ENCODE measurements at places on chromosomes 6 and 20.
A peak's percentile ranks its signal among the peaks of the same experiment; 100 is the strongest.

DNA sequence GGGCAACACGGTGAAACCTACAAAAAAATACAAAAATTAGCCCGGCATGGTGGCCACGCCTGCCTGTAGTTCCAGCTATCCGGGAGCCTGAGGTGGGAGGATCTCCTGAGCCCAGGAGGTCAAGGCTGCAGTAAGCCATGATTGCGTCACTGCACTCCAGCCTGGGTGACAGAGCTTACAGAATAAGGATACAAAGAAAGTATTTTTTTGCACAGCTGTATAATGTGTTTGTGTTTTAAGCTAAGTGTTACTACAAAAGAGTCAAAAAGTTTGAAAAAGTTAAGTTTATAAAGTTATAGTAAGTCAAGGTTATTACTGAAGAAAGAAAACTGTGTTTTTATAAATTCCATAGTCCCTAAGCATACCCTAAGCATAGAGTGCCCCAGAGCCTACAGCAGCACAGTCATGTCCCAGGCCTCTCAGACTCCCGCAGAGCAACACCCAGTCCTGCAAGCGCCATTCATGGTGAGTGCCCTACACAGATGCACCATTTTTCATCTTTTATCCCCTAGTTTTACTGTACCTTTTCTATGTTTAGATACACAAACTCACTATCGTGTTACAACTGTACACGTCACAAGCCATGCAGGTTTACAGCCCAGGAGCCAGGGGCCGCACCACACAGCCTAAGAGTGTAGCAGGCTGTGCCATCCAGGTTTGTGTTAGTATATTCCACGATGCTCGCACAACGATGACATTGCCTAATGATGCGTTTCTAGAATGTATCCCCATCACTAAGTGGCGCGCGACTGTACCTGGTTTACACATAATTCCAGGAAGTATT, 22.4 kb downstream of the TAF4 start:
- no peak for DNase-seq

DNA sequence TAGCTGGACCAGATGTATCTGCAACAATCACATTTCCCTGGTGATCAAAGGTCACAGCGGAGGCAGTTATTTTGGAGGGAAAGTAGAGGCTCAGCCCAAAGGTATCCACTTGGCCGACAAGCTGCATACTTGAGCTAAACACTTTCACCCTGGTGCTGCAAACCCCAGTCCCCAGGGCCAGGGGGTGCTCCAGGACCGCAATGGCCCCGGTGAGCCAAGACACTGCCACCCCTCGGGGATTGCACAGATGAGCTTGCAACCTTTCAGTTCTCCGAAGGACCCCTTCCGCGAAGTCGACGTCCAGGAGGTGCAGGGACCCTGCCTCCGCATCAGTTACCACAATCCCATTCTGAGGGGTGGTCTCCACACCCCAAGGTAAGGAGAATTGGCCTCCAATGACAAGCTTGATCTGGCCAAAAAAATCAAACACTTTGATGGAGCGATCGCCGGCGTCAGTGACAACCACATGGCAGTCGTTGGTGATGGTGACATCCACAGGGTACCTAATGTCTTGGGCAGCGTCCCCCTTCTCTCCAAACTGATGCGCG, 823 bp downstream of the NHLRC1 start:
- no peak for DNase-seq

DNA sequence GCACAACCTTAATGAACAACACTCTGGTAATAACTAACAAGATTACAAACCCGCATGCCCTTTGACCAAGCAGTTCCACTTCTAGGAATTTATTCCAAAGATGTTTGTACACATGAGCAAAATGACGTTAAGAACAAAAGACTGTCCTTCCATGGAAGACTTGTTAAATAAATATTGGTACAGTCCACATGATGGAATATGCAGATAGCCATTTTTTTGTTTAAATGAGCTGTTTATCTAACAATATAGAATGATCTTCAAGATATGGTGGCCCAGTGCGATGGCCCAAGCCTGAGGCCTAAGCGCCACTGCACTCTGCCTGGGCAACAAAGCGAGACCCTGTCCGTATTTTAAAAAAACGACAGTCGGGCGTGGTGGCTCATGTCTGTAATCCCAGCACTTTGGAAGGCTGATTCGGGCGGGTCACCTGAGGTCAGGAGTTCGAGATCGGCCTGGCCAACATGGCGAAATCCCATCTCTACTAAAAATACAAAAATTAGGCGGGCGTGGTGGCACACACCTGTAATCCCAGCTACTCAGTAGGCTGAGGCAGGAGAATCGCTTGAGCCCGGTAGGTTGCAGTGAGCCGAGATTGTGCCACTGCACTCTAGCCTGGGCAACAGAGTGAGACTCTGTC, 7.4 kb upstream of the AHCY start:
- DNase-seq: no peak

- DNase-seq: no peak
Observed at GRCh38 chr20:49447946-49448809, 34.3 kb downstream of the KCNB1 start.

DNA sequence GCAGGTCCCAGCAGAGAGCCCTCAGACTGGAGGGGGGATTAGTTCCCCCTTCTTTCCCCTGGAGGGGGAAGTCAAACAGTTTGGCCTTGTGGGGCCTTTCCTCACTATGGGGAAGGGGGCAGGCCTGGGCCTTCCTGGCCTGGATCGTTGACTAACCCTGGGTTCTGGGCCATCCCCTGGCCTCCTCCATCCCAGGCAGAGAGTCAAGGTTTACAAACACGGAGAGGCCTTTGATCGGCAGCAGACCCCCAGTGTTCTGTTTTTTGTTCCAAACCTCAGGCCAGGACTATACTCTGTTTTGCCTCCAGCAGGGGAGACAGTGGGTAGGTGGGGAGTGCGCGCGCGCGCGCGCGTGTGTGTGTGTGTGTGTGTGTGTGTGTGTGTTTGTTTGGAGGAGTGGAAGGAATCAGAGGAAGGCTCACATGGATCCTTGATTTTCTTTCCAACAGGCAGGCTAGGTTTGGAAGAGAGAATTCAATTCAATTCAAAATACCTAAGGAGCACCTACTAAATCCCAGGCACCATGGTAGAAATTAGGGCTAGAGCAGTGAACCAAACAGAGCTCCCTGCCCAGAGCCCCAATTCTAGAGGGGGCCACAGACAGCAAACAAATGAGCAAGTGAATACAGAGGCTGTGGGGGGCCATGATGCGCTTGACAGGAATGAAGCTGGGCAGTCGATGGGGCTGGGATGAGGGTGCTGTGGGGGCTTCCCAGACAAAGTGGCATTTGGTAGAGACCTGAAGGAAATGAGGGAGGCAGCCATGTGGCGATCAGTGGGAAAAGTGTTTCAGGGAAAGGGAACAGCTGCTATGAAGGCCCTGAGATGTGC, 14.8 kb downstream of the TP53RK start:
- no peak for DNase-seq

DNA sequence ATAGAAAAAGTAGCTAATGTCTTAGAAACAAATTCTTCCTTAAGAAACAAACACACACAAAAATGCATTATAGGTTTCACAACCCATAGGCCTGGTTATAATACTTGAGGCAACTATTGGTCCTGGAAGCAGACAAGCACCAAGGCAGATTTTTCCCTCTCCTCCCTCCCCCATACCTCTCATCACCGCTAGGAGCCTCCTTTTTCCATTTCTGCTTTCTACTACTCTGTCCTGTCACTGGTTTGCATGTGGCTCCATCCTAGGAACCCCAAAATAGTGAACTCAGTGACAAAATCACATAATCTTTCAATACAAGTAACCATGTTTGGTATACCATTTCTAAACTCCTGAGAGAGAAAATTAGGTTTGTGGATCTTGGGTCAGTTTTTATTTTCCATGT, 66.1 kb downstream of the HMGCLL1 start:
- DNase-seq: no peak

- peak; percentile 95 for DNase-seq
Observed at GRCh38 chr6:11277275-11278206, 45.1 kb upstream of the NEDD9 start.

GRCh38 chr6:63740709-63741108, 105.1 kb downstream of the PHF3 start:
- DNase-seq: no peak

DNA sequence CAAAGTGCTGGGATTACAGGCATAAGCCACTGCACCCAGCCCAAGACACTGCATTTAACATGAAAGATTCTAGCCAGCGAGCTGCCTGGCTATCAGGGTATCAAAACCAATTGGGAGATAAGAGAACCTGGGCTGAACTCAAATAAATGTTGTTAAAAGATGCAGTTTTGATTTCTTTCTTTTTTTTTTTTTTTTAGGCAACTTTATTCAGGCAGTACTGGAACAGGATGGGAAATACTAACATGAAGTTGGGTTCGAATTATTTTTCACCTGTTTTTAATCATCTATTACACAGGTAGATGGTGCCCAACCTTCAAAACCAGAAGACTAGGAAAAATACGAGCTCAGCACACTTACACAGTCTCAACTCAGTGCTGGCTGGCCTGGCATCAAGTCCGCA, 63.7 kb downstream of the TRERF1 start:
- no peak for DNase-seq

GRCh38 chr6:117547688-117548621, 54.4 kb downstream of the GOPC start:
- DNase-seq: no peak

DNA sequence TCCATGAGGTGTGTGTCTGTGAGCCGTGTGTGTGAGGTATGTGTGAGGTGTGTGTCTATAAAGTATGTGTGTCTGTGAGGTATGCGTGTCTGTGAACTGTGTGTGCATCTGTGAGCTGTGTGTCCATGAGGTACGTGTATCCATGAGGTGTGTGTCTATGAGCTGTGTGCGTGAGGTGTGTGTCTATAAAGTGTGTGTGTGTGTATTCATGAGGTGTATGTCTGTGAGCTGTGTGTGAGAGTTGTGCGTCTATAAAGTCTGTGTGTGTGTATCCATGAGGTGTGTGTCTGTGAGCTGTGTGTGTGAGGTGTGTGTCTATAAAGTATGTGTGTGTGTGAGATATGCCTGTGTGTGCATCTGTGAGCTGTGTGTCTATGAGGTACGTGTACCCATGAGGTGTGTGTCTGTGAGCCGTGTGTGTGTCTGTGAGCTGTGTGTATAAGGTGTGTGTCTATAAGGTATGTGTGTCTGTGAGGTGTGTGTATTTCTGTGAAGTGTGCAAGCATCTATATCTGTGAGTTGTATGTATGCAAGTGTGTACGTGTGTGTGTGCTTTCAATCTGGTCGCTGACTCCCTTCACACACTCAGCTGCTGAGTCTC, 91.9 kb upstream of the FOXP4 start:
- no peak for DNase-seq

GRCh38 chr20:57826666-57827287, 117.0 kb upstream of the PMEPA1 start:
- no peak for DNase-seq

DNA sequence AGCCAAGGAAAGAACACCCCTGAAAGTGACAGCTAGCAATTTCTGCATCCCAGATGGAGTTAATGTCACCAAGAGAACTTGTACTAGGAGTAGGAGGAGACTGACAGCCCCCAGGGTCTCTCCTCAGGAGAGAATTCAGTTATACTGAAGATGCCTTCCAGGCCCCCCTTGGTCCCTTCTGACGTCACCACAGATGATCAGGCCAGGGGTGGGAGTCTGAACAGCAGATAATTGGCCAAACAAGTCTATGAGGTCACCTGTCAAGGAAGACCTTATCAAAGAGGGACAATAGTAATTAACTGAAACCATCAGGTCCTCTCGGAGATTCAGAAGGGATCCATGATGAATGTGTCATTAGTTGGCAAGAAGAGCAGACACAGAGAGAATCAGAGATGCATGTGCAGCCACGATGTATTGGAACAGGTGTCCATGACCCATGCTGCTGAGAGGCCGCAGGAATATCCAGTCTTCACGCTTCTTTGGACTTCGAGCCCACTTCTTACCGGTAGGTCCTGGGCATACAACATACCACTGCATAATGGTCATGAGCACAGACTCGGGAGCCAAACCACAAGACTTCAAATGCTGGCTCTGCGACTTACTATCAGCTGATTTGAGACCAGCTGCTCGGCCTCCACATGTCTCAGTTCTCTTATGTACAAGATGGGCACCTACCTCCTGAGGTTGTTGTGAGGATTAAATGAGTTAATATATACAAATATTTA, 10.2 kb downstream of the TRIM10 start:
- peak; percentile 26 for DNase-seq

DNA sequence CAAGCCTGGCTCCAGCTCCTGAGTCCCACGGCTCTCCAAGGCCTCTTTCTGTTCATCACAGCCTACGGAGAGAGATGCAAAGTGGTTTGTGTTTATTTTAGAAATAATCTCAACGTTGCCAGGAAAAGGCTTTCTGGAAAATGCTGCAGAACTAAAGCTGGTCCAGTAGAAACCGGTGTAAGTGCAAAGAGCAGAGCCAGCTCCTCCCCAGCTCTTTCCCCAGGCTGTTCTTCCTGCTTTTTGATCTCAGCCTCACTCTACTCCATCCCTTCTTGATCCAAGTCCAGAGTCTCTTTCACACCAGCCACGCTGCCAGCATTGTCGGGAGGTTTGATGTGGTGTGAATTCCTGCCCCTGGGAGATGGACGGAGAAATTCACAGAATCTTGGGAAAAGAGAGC, 69.8 kb downstream of the TMEM170B start:
- DNase-seq: no peak

DNA sequence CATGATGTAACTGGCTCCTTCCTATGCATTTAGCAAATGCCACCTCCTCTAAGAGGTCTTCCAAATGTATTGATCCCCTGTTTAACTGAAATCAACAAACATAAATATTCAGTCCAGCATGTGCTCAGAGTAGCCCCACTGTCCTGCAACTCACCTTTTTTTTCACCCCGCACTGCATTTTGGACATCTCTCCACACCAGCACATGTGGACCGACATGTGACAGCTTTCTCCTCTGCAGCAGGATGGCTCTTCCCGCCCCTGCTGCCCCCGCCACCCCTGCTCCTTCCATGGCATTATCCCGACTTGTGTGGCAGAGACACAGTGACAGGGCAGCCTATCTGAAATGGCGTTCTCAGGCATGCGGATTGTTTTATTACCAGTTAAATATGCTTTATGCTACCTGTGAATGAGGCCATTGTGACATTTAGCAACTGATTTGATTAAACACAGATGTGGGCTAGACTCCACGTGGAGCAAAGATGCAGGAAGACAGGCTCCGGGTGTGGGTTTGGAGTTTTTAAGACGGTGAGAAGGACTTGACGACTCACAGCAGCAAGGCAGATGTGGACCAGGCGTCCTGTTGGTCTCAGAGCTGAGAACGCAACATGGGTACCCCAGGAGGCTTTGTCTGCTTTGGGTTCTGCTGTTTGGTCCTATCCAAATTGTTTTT, 161.2 kb downstream of the EYA2 start:
- DNase-seq: no peak

GRCh38 chr6:57298741-57299140, 18.7 kb upstream of the PRIM2 start:
- no peak for DNase-seq
